ENCODE measurements at places on chromosomes 6 and 20. TPM values are rescaled to one million over a fixed set of nuclear protein-coding genes. Genes with fewer than 3 reads are reported as not detected.

Gene GRIK2
- 0.07 TPM for total RNA-seq

DNA sequence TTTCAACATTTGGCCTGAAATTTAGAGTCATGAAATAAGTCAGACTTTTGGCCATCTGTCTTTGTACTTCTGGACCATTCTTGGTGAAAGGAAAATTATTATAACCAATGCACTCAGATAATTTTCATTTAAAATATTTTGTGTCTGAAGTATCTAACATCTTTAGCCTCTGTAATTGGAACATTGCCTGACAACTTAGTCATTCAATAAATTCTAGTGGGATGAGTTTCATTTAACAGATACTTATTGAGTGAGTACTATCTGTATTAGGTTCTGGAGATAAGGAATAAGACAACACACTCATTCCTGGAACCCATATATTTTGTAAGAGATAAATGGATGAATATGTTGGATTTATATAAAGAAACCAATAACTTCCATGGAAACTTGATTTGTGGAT lies 536.0 kb downstream of the BCKDHB start:
- DNase-seq = no peak

DNA sequence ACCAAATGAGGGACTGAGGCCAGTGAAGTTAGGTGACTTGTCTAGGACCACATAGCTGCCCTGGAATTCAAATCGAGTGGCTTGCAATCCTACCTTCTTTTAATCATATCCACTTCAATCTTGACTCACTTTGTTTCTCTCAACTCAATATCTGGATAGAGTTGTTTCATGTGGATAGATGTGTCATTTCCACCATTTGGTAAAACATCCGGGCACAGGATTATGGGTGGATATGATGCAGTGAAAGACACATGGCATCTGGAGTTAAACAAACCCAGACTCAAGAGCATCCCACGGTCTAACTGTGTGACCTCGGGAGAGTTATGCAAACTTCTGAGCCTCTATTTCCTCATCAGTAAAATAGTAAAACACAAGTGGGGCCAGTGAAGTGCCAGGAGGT lies 103.6 kb upstream of the CNKSR3 start:
- DNase-seq = no peak

DNA sequence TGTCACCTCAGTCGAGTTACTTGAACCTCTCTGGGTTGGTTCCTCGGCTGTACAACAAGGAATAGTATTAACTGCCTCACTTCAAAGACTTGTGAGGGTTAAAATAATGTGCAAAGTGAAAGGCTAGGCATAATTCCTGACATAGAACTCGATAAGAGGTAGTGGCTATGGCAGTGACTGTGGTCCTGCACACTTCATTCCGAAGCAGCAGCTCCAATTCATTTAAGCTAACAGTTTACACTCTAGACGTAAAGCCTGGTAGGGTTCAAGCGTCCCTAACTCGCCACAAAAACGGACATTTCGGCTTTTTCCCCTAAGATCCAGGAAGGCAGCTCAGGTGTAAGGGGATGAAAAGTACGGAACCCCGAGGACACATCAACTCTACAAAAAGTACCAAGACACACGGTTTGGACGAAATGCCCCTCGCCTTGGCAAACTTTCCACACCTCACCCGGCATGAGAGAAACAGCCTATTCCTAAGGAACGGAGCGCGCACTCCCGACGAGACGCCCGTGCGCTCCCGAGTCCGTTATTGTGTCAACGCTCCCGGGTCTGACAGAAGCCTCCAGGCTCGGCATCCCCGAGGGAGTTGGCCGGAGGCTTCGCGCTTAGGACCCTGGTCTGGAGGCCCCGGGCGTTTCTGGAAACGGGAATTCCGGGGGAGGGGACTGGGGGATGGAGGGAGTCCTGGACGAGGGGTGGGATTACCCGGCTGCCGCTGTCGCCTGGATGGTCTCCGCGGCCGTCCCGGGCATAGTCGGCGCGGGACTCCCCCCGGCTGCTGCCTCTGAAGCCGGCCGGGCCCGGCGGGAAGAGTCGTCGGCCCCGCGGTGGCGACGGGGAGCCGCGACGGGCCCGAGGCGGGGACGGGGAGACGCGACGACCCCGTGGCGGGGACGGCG lies 937 bp downstream of the ZNF318 start:
- peak; percentile 72 for DNase-seq

GRCh38 chr6:19231878-19232561 lies 605.1 kb upstream of the ID4 start:
- DNase-seq = no peak

- DNase-seq = peak; percentile 90
Measured at GRCh38 chr6:149834513-149835481, 29.4 kb downstream of the LRP11 start.

DNA sequence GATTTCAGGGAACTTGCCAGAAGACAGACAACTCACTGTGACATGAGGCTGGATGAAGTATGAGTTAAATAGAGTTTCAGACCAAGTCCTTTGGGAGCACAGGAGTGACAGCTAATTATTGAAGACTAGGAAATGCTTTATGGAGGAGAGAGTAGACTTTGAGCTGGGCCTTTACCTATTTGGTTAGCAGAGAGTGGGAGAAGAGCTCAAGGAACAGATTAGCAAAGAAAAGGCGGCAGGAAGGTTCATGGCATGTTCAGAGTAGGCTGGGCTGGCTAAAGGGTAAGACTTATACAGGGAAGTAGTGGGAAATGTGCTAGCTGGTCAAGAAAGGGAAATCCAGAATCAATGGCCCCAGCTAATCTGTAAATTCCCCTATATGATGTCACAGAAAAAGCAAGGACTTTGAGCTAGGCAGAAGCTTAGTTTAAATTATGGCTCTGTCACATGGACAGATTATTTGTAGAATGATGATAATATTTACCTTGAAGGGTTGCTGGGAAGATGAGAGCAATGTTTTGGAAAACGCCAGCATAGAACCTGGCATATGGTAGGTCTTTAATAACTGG lies 19.0 kb downstream of the CEP250 start:
- no peak for DNase-seq

- no peak for DNase-seq
Measured at GRCh38 chr6:51459958-51460357, 627.5 kb downstream of the PKHD1 start.

Gene TMC2
- total RNA-seq = not detected

GRCh38 chr20:47118206-47118605 lies 223.6 kb downstream of the EYA2 start:
- DNase-seq = no peak

Gene RAD21L1
- not detected for total RNA-seq
